ENCODE measurements at places on chromosomes 5 and 9.
A peak's percentile ranks its signal among the peaks of the same experiment; 100 is the strongest.

- no peak for DNase-seq
- H3K4me3 ChIP-seq, result peak overlapping the region; percentile 83
- H3K4me1 ChIP-seq, result peaks cover 47% of the 10 kb centered on the region
- H3K27me3 ChIP-seq, result no peaks in the 10 kb centered on the region
- H3K36me3 ChIP-seq, result no peaks in the 10 kb centered on the region
These were observed 923 bp downstream of the RECK start for GRCh38 chr9:36037549-36038122.

GRCh38 chr9:33221568-33221884 is 18.4 kb upstream of the SPINK4 start:
- no peak for DNase-seq
- no peaks in the 10 kb centered on the region for H3K36me3 ChIP-seq
- H3K27me3 ChIP-seq, result no peaks in the 10 kb centered on the region
- peaks cover 16% of the 10 kb centered on the region for H3K4me1 ChIP-seq
- H3K4me3 ChIP-seq, result no peak overlapping the region

GRCh38 chr9:8348756-8349155 is 549.2 kb upstream of the DMAC1 start:
- H3K27me3 ChIP-seq, result no peaks in the 10 kb centered on the region
- no peaks in the 10 kb centered on the region for H3K4me1 ChIP-seq
- H3K36me3 ChIP-seq, result no peaks in the 10 kb centered on the region
- no peak for DNase-seq
- H3K4me3 ChIP-seq, result no peak overlapping the region

DNA sequence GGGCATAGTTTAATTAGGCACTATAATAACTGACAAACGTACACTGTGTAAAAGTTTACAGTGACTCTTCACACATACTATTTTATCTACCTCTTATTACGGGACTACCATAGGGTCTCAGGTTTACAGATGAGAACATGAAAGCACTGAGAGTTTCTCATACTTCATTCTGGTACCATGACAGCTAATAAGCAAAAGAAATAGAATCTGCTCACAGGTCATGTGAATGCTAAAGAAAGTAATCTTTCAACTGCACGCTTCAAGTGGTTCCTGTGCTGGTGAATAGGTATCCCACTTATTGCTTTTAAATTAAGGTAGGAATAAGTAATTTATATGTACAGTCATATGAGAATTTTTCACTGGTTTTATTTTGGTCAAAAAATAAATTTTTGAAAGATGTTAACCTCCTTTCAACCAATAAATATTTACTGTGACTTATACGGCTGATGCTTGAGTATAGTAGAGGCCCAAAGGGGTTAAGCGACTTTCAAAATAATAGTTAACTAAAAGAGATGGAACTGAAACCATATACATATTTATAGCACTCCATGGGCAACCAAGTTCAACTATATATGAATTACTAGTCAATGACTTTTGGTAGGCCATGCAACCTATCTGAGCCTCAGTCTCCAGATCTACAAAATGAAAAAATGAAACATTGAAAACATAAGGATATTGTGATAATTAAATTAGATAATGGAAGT is 8.1 kb downstream of the CDKN2A start:
- H3K36me3 ChIP-seq, result peaks cover 4% of the 10 kb centered on the region
- H3K27ac ChIP-seq, result no peak overlapping the region
- no peak overlapping the region for H3K4me3 ChIP-seq
- H3K27me3 ChIP-seq, result peaks cover 65% of the 10 kb centered on the region
- no peaks in the 10 kb centered on the region for H3K4me1 ChIP-seq
- DNase-seq, result no peak

- peaks cover 7% of the 10 kb centered on the region for H3K4me1 ChIP-seq
- peaks cover 48% of the 10 kb centered on the region for H3K36me3 ChIP-seq
- DNase-seq, result no peak
- H3K27ac ChIP-seq, result no peak overlapping the region
- no peaks in the 10 kb centered on the region for H3K27me3 ChIP-seq
These were observed 371.6 kb downstream of the KDM4C start for GRCh38 chr9:7129391-7129790.

DNA sequence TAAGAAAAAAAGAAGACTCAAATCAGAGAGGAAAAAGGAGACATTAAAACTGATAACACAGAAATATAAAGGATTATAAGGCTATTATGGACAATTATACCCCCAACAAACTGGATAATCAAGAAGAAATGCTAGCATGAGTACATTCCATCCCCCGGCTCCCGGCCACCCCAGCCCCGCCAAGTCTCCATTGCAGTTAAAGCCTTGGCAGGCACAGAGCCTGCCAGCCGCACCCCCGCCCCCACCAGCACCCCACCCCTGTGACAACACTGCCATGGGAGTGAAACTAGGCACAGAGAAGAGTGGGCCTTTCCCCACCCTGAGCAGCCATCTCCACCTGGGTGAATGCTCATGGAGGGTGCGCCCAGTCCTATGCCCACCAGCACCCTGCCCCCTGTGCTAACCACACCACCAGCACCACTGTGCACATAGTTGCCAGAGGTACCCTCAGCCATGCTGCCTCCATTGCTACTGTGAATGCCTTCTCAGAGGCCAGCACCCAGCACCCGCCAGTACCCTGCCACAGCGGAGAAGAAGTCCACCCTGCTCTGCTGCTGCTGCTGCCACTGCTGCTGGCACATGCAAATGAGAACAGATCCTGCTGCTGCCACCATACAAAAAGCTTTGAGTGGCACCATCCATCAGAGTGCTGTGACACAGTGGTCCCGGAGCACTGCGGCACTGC is 117.0 kb downstream of the CSNK1G3 start:
- H3K4me1 ChIP-seq, result no peaks in the 10 kb centered on the region
- H3K27ac ChIP-seq, result no peak overlapping the region
- no peak overlapping the region for H3K4me3 ChIP-seq
- H3K27me3 ChIP-seq, result peaks cover 12% of the 10 kb centered on the region

DNA sequence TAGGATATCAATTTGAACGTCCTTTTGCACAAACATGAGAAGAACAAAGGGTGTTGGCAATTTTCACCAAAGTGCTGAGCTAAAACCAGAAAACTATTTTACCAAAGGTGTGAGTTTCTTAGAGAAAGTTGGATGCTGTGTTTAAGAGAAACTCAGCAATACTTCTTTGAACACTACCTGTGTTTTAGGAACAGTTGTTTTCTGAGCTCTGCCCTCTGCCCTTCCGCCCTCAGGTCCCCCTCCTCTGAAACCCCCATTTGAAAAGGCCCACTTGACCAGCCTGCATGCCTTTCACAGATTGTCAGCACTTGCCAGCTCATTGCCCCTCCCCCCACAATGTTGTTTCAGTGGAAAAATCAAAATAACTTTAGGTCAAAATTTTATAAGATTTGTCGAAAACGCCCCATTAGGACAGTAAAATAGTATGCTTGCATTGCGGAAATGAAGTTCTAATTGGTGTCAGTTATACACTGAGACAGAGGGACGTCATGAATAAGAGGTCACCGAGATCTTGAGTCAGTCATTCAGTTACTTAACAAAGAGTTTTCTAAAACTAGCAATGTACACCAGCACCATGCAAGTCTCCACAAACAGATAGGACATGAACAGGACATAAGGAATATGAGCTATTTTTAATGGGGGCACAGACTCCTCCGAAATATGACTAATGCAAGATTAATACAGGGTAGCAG is 61.9 kb upstream of the IL7R start:
- H3K27me3 ChIP-seq, result no peaks in the 10 kb centered on the region
- peaks cover 20% of the 10 kb centered on the region for H3K36me3 ChIP-seq
- H3K27ac ChIP-seq, result peak overlapping the region; percentile 91

- no peak overlapping the region for H3K4me3 ChIP-seq
- peaks cover 13% of the 10 kb centered on the region for H3K4me1 ChIP-seq
These were observed 40.5 kb upstream of the RPL26L1 start for GRCh38 chr5:172918421-172919371.

- H3K27ac ChIP-seq, result no peak overlapping the region
- H3K4me3 ChIP-seq, result no peak overlapping the region
- no peaks in the 10 kb centered on the region for H3K36me3 ChIP-seq
- H3K4me1 ChIP-seq, result peaks cover 7% of the 10 kb centered on the region
These were observed 73.8 kb upstream of the ITGA2 start for GRCh38 chr5:52915176-52915875.

- no peaks in the 10 kb centered on the region for H3K36me3 ChIP-seq
- no peak overlapping the region for H3K27ac ChIP-seq
- H3K4me1 ChIP-seq, result no peaks in the 10 kb centered on the region
- DNase-seq, result no peak
- H3K27me3 ChIP-seq, result no peaks in the 10 kb centered on the region
These were observed 369.9 kb upstream of the FAM174A start for GRCh38 chr5:100165309-100165708.

DNA sequence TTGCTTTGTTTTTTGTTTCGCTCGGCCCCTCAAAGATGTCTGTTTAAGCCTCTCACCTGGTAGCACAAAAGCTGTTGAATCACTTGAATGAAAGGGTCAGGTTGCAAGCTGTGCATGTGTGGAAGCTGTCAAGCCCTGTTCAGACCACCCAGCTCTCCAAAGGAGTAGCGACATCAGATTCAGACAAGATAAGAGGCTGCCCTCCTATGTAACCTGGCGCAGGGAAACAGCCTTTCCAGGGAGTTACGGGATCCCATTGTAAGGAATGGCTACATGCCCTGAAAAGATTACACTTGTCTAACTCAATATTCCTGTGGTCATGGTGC is 2.9 kb downstream of the FREM1 start:
- H3K36me3 ChIP-seq, result no peaks in the 10 kb centered on the region
- peaks cover 2% of the 10 kb centered on the region for H3K27me3 ChIP-seq
- H3K4me1 ChIP-seq, result no peaks in the 10 kb centered on the region
- no peak for DNase-seq

DNA sequence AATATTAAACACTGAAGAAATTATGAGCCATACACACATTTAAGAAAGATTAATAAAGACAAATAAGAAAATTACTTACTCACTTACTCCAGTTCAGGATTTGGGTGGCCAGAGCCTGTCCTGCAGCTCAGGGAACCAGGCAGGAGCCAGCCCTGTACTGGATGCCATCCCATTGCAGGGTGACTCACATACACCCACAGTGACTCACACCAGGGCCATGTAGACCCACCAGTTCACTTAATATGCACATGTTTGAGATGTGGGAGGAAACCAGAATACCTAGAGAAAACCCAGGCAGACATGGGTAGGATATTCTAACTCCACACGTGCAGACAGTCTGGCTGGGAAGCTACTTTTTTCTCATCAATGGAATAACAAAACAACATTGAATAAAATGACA is 49.6 kb upstream of the ADRB2 start:
- H3K27me3 ChIP-seq, result peaks cover 17% of the 10 kb centered on the region
- peak; percentile 39 for DNase-seq
- no peaks in the 10 kb centered on the region for H3K36me3 ChIP-seq

GRCh38 chr9:132268725-132269352 is 85.9 kb downstream of the SETX start:
- no peaks in the 10 kb centered on the region for H3K27me3 ChIP-seq
- peak; percentile 87 for DNase-seq
- peaks cover 17% of the 10 kb centered on the region for H3K4me1 ChIP-seq
- H3K27ac ChIP-seq, result peak overlapping the region; percentile 67
- H3K36me3 ChIP-seq, result peaks cover 58% of the 10 kb centered on the region

DNA sequence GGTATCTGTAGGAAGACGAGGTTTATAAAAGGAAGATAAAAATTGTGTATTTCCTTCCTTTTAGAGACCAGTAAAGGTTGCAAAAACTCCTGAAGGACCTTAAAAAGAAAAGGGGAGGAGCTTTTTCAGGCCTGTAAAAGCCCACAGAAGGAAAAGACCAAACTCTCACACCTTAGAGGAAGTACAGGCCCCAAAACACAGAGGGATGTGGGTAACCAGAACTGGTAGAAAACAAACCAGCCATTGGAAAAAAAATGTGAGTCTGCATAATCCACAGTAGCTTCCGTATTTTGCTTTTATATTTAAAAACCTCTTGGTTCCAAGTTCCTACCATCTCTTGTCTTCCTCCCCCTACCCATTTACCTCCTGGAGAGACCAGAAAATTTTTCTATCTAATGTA is 8.5 kb downstream of the GIN1 start:
- H3K27me3 ChIP-seq, result no peaks in the 10 kb centered on the region
- peak; percentile 9 for DNase-seq
- H3K4me1 ChIP-seq, result peaks cover 45% of the 10 kb centered on the region
- H3K27ac ChIP-seq, result peak overlapping the region; percentile 82
- H3K4me3 ChIP-seq, result peak overlapping the region; percentile 48
- H3K36me3 ChIP-seq, result peaks cover 9% of the 10 kb centered on the region

- H3K27ac ChIP-seq, result no peak overlapping the region
- H3K36me3 ChIP-seq, result peaks cover 43% of the 10 kb centered on the region
- H3K4me3 ChIP-seq, result no peak overlapping the region
- peak; percentile 76 for DNase-seq
- H3K4me1 ChIP-seq, result no peaks in the 10 kb centered on the region
- no peaks in the 10 kb centered on the region for H3K27me3 ChIP-seq
These were observed 31.6 kb downstream of the TNFSF8 start for GRCh38 chr9:114898741-114899140.

DNA sequence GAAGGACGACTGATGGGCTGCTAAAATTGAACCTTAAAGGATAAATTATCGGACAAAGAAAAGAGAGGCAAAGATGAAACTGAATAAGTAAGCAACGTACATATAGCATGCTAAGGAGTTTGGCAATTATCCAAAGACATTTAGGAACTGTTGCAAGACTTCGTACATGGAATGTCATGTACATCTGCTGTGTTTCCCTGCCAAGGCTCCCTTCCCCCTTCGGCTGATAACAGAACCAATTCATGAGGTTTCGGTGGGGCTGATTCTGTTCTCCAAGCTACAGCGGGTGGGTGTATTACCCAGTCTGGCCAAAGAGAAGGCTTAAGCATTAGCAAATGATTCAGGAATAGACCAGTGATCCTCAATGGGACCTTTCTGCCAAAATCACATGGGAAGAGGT is 190.9 kb upstream of the FREM1 start:
- no peak overlapping the region for H3K27ac ChIP-seq
- no peaks in the 10 kb centered on the region for H3K4me1 ChIP-seq
- no peak overlapping the region for H3K4me3 ChIP-seq
- H3K36me3 ChIP-seq, result no peaks in the 10 kb centered on the region
- peaks cover 10% of the 10 kb centered on the region for H3K27me3 ChIP-seq
- DNase-seq, result no peak

GRCh38 chr5:146595088-146595487 is 79.1 kb upstream of the GPR151 start:
- no peaks in the 10 kb centered on the region for H3K4me1 ChIP-seq
- no peak for DNase-seq
- no peaks in the 10 kb centered on the region for H3K27me3 ChIP-seq
- H3K36me3 ChIP-seq, result no peaks in the 10 kb centered on the region

- H3K36me3 ChIP-seq, result no peaks in the 10 kb centered on the region
- no peak for DNase-seq
- no peaks in the 10 kb centered on the region for H3K27me3 ChIP-seq
- no peaks in the 10 kb centered on the region for H3K4me1 ChIP-seq
- no peak overlapping the region for H3K27ac ChIP-seq
- H3K4me3 ChIP-seq, result no peak overlapping the region
These were observed 576.3 kb downstream of the PDE4D start for GRCh38 chr5:59317023-59317773.

DNA sequence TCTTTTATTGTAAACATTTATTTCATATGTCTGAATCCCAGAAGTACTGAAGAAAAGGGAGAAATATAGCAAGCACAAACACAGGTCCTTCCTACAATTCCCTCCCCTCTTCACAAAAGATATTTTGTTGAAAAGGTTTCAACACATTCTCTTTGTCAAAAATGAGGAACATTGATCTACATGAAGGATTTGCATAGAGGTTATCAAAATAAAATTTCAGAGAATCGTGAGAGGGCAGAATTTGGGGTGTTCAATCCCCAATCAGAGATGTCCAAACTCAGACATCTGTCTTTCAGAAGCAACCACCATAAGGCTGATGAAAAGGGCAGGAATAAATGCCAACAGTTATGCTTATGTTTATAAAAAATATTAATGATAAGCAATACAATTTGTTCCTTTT is 69.2 kb downstream of the MARCHF3 start:
- no peak for DNase-seq
- H3K4me3 ChIP-seq, result no peak overlapping the region
- no peak overlapping the region for H3K27ac ChIP-seq
